ENCODE measurements at places on chromosomes 3 and 15.

GRCh38 chr3:63609408-63609807 lies 43.1 kb upstream of the SNTN start:
- DNase-seq, result no peak

- DNase-seq, result no peak
Measured at GRCh38 chr3:69364354-69364753, 21.5 kb downstream of the FRMD4B start.

DNA sequence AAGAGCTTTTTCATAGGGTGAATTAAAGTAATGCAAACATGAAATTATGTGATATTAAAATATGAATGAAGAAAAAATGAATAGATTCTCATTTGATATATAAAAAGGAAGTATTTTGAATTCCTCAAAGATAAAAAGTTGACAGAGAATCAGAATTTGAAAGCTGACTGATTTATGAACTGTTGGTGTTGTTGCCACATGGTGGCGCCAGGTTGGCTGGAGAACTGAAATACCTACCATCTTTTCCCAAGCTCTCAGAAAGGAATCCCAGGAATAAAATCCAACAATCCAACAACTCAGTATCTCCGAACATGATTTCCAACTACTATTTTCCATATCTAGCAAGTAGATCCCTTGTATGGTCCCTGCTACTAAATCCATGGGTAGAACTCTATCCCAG lies 3.1 kb downstream of the MYRIP start:
- no peak for DNase-seq

DNA sequence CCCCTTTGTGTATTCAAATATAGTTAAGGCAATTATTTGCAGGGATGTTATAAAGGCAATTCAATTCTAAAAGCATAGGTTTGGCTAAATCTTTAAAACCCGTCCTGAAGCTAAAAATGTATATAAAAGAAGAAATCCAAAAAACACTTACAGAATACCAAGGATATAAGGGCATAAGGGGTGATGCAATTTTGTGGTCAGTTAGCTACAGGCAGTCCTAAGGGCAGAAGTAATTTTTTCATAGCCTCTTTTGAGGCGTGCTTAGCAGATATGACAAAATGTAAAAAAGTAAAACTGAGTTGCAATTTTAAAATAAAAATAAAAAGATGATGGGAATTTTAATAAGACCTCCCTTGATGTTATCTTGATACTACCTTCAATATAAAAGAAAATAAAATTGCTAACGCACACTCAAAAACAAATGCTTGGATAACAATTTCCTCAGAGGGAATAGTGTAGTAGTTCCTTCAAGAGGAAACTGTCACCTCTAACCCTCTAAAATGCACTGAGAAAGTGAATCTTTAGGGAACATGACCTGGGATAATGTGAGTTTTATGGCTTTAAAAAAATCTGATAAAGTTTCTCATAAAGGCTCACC lies 104.2 kb downstream of the MYH15 start:
- DNase-seq, result no peak

- DNase-seq, result no peak
Measured at GRCh38 chr15:66738595-66738994, 36.6 kb downstream of the SMAD6 start.

- no peak for DNase-seq
Measured at GRCh38 chr3:134751831-134752230, 43.2 kb upstream of the EPHB1 start.

GRCh38 chr3:62361824-62362223 lies 11.5 kb downstream of the FEZF2 start:
- DNase-seq, result no peak

DNA sequence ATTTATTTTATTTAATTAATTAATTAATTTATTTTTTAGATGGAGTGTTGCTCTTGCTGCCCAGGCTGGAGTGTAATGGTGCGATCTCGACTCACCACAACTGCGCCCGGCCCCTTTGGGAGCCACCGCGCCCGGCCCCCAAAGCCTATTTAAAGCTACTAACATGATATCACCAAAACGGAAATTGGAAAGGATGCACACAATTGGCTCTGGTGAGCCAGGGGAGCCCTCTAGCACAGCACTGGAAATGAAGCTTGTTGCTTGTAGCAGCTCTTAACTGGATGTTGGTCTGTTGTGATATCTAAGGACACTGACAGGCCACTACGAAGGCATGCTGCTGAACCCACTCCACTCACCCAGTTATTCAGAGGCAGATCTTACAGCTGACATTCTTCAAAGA lies 104.5 kb downstream of the IGF2BP2 start:
- no peak for DNase-seq

GRCh38 chr3:192332386-192333291 lies 394.7 kb downstream of the FGF12 start:
- no peak for DNase-seq

DNA sequence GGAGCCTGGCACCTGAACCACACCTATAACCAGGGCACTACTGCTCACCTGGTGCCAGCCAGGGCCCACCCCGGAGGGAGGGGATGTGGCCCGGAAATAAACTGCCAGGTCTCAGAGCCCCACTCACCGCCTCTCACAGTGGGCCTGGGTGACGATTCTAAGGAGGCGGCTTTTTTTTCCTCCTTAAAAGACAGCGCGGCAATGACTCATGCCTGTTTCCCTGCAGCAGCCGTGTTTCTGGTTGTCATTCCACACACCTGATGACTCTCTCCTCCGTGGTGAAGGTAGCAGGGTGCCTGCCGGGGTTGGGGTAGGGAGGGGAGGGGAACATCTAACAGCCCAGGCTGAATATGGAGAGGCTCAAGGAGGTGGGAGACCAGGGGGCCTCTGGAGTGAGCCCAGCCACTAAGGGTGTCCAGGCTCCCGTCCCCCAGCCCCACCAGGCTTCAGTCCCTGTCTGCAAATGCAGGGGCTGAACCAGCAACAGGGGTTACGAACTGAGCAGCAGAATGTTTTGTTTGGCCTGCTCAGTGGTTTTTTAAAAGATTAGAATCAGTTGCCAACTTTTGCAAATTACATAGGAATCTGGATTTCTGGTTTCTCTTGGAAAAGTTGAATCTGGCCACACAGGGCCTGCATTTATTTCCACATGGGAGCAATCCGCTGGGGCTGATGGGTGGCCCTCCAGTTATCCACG lies 127.3 kb upstream of the LINGO1 start:
- no peak for DNase-seq

- DNase-seq, result no peak
Measured at GRCh38 chr15:73991260-73991659, 835 bp downstream of the STOML1 start.

GRCh38 chr3:109353057-109353456 lies 15.7 kb upstream of the DPPA4 start:
- DNase-seq, result no peak

GRCh38 chr15:94021621-94022320 lies 209.6 kb upstream of the MCTP2 start:
- DNase-seq, result no peak

- DNase-seq, result no peak
Measured at GRCh38 chr15:66644869-66645268, 57.2 kb upstream of the SMAD6 start.

- DNase-seq, result no peak
Measured at GRCh38 chr15:27973886-27974285, 125.2 kb downstream of the OCA2 start.

DNA sequence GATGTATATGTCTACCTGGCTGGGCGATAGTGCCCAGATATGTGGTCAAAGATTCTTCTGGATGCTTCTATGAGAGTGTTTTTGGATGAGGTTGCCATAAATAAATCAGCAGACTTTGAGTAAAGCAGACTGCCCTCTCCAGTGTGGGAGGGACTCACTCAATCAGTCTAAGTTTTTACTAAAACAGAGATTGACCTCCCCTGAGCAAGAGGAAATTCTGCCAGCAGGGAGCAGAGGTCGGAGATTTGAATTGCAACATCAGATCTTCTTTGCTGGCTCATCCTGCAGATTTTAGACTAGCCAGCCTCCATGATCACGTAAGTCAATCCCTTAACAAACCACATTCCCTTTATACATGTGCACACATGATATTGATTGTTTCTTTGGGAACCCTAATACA lies 300.9 kb downstream of the MCTP2 start:
- no peak for DNase-seq
